Activated T-cell treated with anti-CD3 and anti-CD28 coated beads for 4 hours (primary cell): ENCODE measurements at places on chromosomes 2 and 18.

DNA sequence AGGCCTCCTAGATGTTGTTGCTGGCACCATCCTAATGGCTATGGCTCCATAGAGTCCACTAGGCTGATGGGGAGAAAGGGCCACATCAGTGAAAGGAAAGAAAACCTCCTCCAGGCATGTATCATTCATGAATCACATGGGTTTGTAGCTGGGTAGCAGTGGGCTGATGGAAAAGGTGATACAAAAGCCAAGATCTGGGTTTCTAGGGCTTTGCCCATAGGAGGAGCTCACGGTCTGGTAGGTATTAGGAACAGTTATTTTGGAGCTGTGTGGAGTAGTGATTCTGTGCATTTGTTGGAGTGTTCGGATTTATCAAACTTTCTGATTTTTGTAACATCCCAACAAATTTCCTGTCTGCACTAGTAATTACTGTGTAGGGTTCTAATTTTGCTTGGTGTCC lies 259.2 kb downstream of the SLC4A3 start:
- DNase-seq, result no peak

DNA sequence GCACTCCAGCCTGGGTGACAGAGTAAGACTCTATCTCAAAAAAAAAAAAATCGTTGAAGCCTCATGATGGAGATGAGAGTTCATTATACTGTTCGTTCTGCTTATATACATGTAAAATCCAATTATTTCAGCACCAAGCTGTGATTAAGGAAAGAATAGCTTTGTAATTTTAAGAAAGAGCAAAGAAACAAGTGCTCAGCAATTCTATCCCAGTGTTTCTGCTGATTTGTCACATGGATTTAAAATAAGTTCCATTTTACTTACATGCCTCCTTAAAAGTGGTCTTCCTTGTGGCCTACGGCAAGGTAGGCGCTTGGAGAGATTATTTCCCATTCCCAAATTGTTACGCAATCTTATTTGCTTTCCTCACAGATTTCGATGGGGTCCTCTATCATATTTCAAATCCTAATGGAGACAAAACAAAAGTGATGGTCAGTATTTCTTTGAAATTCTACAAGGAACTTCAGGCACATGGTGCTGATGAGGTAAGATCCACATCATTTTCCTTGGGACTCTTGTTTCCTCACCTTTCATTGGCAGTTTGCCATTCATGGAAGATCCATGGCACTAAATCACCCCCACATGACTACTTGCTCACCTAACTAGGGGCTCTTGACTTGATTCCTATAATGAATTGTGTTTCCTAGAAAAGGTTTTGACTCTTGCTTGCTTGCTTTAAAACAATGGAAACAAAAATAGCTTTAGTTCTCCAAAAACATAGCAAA lies 11.5 kb downstream of the ARPC2 start:
- no peak for DNase-seq

DNA sequence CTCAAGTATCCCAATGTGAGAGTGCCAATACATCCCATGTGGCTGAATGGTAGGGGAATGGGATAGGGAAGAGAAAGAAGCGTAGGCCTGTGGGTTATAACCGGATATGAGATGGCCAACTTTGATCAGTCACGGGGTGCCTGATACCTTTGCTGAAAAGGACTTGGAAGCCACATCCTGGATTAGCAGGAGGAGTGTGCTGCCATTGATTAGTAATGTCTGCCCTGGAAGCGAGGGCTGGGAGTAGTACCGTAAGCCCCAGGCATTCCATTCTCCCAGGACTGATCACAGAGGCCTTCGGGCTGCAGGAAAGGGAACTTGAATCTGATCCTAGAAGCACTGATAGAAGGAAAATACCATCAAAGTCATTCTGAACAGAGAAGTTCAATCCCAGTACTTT lies 218.5 kb downstream of the TFCP2L1 start:
- no peak for DNase-seq

DNA sequence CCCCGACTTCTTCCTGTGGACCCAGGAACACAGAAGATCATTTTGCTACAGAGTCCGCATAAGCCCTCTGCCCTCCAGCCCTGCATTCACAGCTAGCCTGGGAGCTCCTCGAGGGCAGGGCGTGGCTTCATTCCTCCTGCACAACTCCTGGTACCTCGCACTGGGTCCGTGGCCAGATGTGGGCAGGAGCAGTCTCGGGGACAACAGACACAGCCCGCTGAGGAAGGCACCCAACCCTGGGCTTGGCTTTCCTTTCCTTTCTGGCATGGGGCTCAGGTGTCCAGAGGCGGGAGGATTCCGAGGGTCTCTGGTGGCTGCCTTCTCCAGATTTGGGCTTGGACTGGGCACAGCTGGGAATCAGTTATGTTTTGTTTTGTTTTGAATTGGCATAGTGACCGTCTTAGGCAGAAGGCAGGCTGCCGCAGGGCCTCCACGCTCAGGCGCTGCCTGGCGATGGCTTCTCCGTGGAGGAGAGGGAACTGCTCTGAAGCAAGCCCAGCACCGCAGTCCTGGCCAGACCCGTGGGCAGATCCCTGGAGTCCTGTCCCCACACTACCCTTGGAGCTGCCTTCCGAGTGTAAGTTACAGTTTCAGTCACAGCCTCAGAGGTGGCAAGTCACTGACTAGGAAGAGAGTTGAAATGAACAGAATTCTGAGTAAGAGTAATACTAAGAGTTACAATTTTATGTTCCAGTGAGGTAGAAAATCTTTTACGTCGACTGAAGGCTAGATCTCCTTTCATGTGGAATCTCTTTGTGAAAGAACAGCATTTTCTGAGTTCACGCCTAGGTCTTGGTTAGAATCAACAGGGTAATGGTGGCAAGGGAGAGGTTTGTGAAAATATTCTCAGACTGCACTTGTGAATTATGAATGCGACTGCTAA lies 47.9 kb downstream of the LDLRAD4 start:
- no peak for DNase-seq

DNA sequence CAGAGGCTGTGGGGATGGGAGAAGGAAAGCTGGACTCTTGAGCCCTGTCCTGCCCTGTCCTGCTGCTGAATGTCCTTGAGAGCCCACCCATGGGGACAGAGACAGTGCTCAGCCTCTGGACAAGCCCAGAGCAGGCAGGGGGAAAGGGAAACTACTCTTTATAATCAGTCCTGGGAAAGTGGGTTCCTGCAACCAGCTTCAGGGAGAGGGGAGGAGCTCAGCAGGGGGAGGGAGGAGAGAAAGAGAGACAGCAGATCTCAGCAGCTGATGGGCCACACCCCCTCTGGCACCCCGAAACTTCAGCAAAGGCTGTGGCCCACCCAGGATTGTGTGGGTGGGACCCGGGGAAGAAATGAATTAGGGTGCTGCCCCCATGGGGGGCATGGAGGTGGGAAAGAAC lies 11.6 kb downstream of the ECEL1 start:
- DNase-seq, result no peak
